ENCODE measurements at places on chromosomes 3 and 15.

DNA sequence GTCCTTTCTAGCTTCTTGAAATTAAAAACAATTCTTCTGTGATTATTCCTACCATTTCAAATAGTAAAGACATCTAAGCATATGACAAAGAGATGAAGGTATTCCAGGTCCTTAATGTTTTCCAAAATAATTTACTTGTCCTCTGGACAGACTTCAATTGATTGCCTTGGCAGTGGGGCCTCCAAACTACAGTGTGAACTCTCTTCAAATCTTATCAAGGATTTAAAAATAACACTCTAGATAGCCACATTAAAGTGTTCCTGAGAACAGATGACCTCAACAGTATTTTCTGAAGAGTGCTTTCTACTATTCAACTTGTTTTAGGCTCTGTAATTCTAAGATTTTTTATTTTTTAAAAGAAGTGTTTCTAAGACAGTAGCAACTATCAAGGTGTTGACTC, 7.9 kb upstream of the MLF1 start:
- no peak for DNase-seq

DNA sequence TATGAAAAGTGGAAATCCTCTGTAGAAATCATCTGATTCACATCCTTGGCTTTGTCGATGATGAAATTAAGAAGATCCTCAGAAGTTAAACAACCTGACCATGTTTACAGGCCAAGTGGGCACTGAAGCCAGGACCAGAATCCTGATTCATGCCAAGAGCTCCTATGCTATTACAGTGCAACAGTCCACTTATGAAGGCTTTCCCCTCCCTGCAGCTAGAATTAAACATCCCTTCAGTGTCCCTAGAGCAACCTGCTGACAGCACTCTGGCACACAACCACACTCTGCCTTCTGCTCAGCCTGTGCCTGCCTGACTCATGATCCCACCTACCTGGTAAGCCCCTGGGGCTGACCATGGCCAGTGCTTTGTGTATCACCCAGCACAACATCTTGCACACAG, 33.8 kb downstream of the TXNRD3 start:
- peak; percentile 72 for DNase-seq

GRCh38 chr15:52661909-52662308, 17.3 kb downstream of the ATOSA start:
- no peak for DNase-seq

- DNase-seq = peak; percentile 89
These were observed 70.1 kb downstream of the CEMIP start for GRCh38 chr15:80849308-80849707.

DNA sequence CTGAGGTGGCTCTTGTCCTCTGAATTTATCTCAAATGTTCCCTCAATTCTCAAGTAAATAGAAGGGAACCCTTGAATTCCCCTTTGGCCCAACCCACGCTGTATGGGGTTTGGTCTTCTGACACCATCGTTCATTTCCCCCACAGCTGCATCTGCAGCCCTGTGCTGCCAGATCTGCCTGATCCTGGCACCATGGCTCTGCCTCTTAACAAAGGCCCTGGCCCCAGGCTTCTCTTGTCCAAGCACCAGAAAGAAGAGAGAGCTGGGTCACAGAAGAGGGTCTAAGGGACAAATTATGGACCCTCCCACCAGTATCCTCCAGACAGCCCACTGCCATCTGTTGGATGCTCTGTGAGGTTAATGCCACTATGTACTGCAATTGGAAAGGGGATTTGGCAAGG, 1.8 kb downstream of the MAP1A start:
- no peak for DNase-seq

GRCh38 chr3:178875836-178876235, 195.8 kb downstream of the ZMAT3 start:
- DNase-seq = no peak

- no peak for DNase-seq
These were observed 72.6 kb downstream of the CCR1 start for GRCh38 chr3:46135475-46135874.

- DNase-seq = no peak
These were observed 27.6 kb downstream of the SPTBN5 start for GRCh38 chr15:41866263-41866703.

GRCh38 chr3:134211797-134212196, 38.9 kb downstream of the RYK start:
- peak; percentile 41 for DNase-seq

All from AG10803 (cell line).